ENCODE measurements at places on chromosomes 1 and 21.

- no peak for DNase-seq
Measured at GRCh38 chr21:38938343-38938742, 132.6 kb downstream of the ETS2 start.

GRCh38 chr1:236457775-236458174 lies 63.7 kb downstream of the EDARADD start:
- no peak for DNase-seq

DNA sequence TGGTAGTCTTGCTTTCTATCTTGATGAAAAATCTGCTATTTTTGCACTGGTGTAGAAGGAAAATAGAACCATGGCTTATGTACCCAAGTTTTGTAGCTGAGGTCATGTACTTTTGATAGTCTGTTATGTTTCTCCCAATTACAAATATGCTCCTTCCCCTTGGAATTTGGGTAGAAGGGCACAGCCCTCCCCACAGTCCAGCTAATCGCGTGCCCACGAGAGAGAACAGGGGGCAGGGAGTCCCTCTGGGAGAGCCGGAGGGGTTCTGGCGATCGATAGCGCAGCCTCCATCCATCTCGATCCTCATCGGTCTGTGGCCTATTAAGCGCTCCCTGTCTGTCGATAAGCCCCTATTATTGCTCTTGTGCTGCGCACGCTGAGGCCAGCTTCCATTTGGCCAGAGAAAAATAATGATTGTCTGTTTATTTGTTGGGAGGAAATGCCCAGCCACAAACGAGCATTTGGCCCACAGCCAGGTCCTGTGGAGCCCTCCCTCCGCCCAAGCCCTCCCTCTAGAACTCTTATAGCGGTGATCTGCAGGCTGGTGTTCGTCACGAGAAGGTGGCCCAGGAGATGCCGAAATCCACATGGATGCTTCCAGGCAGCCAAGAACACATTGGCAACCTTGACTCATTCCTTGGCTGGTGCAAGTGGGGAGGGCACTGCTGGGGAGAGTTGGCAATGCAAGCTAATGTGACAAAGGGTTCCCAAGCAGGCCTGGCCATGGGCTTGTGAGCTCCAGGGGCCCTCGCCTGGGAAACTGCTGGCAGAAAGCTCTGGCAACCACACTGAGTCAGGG lies 134.7 kb upstream of the TNR start:
- no peak for DNase-seq

DNA sequence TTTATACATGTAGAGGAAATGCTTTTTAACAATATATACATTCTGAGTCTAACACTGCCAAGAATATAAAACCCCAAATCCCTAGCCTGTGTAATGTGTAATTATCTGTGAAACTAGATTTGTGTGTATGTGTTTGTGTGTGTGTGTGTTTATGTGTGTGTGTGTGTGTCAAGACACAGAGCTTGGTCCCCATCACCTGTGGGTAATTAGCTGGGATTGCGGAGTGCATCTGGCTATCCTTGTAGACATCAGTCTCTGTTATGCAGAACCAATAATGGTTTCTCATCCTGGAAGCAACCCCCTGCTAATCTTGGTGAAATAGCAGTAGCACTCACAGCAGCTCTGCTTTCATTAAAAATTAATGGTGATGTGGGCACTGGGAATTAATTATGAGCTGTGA lies 26.3 kb upstream of the ST6GALNAC3 start:
- DNase-seq = no peak

DNA sequence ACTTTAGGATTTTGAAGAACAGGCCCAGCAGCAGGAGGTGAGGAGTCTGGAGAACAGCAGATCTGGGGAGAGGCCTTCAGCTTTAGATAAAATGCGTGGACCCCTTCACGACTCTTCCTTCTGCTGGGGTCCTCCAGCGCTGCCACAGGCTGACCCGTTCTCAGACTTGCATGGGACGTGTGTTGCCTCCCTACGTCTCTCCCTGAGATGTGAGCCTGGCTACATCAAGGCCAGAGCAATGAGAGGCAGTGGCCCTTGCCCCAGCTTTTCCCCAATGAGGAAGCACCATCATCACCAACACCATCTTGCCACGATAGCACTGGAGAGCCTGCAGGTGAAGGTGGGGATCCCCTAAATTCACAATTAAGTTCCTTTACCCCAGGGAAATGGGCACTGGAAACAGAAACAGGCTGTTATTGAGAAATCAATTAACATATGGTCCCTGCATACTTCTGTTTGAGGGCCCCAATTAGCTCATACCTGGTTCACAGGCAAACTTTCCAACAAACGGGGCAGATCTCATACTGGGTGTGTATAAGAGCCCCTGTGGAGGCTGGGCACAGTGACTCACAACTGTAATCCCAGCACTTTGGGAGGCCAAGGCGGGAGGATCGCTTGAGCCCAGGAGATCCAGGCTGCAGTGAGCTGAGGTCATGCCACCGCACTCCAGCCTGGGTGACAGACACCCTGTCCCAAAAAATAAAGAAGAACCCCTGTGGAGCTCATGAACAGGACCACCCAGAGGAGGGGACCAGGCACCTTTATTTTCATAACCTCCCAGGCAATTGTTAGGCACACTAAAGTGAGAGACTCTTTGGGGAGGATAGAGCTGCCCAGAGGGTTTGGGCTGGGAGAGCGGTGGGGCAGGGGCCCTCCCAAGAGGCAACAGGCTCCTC lies 12.1 kb upstream of the ADAMTSL4 start:
- no peak for DNase-seq

- no peak for DNase-seq
Measured at GRCh38 chr1:17620448-17620847, 81.0 kb downstream of the ARHGEF10L start.

DNA sequence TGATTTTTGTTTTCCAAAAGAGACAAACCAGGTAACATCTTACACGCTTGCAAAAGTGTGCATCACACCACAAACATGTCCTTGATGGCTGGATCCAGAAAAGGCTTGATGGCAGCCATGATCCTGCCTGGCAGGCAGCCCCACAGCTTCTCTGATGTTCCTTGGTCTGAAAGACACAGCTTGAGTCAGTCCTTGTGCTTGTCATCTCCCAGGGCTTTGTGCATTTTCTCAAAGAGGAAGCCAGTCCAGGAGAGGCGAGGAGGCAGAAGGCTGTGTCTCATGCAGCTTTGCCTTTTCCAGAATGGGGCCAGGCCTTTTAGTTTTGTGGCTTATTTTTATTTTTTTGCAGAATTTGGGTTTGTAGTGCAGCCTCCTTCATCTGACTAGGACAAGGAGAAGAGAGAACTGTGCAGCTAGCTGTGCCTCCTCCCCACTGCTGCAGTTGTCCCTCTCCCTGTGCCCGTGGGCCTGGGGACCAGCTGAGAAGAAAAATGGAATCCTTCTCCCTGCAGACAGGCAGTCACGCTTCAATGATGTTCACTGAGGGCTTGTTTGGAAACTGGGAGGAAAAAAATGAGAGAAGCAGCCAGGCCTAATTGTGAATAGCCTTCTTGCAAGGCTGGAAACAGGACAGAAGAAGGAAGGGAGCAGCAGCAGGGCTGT lies 7.4 kb downstream of the FNDC5 start:
- no peak for DNase-seq

DNA sequence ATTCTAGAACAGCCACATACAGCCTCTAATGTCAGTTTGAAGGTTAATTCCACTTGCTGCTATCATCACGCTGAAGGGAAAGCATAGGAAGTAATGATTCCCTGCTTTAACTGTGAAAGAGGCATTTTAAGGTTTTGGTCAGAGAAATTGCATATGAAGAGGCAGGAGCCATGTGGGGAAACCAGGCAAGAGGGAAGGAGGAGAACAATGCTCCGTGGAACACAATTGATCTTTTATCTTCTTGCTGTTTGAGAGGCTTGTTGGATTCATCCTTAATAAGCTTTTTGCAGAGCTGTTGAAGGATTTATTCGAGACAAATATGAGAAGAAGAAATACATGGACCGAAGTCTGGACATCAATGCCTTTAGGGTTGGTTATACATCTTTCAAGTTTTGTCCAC lies 35.9 kb downstream of the SMAP2 start:
- no peak for DNase-seq

DNA sequence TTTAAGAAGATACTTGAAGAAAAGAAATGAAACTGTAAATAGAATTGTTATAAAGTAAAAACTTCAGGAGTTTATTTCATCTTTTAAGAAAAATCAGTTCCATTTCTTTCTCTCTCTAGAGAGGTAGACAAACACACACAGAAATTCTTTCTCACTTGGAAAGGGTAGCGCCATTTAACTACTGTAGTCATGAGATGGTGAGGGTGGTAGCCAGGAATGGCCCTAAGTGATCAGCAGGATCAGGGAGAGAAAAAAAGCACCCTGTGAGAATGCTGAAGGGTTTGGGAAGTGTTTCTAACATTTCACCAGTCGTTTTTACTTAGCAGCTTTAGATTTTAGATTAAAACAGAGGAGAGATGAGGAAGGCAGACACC lies 205.7 kb upstream of the RUNX1 start:
- DNase-seq = no peak

DNA sequence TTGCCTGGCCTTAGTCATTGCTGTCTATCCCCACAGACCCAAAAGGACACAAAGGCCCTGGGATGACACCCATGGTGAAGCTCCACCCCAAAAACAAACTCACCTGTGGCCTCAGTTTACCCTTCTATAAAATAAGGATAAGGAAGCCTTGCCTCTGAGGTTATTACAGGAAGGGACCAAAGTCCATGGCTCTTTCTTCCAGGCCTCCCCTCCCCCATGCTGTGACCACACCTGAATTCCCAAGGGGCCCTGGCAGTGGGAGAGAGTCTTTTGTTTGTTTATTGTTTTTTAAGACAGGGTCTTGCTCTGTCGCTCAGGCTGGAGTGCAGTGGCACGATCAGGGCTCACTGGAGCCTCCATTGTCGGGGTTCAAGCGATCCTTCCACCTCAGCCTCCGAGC lies 10.5 kb upstream of the TNFRSF25 start:
- DNase-seq = no peak

GRCh38 chr21:39675993-39676661 lies 63.4 kb downstream of the B3GALT5 start:
- DNase-seq = no peak

DNA sequence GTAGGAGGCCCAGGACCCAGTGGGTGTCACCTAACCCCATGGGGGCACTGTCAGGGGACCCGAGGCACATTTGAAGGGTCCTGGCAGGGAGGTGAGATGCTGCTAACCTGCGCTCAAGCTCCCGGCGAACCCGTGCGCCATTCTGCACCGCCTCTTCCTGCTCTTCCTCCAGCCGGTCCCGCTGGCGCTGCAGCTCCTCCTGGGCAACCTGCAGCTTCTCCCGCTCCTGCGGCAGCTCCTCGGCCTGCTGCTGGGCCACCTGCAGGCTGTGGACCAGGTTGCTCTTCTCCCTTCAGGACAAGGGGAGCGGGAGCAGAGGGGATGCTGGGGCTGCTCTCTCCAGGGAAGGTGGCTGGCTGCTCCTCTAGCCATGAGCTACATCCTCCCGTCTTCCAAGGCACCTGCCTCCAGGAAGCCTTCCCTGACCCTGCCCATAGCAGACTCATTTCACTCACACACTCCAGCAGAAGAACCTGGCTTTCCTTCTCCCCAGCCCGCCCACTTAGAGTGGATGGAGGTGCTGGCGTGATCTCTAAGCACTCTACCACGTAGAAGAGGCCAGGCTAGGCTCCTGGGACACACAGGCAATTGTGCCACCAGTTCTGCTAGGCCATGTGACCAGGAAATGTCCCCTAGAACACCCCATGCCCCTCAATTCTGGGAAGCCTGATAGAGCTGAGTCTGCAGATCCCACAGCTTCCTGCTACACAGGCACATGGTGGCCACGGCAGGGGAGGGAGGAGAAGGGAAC lies 15.2 kb upstream of the NBPF1 start:
- DNase-seq = no peak
